ENCODE measurements at places on chromosomes 13 and 19.

- DNase-seq, result peak; percentile 71
Measured at GRCh38 chr13:111216166-111216960, 101.3 kb downstream of the ARHGEF7 start.

DNA sequence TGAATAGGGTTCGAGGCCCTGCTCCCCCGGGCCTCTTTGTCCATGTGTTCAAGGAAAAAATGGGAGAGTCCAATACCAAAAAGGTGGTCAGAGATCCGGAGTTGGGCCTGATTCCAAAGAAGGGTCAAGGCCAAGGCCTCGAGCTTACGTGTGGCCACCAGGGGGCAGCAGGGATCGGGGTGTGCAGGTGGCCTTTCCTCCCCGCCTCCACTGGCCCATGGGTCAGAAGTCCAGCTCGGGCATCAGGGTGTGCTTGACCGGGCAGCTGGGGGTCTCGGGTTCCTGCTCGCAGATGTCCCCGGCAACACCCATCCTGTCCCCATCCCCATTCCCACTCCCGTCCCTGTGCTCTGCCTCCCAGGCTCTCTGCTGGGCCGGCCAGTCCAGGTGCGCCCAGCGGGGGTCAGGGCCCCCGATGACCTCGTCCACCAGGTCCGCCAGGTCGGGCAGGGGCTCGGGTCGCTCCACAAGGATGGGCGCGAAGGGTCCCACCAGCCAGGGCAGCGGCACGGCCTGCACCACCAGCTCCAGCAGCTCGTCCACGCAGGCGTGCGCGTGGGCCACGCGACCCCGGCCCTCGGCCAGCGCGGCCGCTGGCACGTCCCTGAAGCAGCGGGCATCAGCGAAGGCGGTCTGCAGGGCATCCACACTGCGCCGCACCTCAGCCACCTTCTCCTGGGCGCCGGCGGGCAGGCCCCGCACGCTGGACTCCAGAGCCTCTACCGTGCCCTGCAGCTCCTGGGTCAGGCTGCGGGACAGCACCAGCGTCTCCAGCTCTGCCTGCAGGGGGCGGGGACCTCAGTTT, 5.2 kb upstream of the PLIN4 start:
- no peak for DNase-seq

GRCh38 chr19:15810335-15810734, 5.1 kb downstream of the OR10H1 start:
- no peak for DNase-seq

DNA sequence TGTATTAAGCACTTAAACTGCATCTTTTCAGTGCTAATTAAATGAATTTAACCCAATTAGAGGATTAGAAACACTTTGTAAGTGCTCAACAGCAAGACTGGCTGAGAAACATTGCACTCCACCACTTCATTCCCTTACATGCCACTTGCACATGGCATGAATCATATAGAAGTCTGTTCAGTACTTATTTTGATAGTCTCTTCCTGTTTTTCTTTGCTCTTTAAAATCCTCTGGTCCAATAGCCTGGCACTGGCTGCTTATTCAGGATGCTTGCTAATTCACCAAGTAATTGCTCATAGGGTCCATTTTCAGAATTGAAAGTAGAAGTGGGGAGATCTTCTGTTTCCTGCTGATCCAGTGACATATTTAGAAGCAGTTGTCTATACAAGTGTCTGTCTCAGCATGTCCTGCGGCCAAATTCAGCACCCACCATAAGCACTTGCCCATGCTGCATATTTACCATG, 900.1 kb downstream of the PCDH9 start:
- no peak for DNase-seq

- peak; percentile 67 for DNase-seq
Measured at GRCh38 chr13:113109151-113110047, 3.8 kb downstream of the F7 start.

DNA sequence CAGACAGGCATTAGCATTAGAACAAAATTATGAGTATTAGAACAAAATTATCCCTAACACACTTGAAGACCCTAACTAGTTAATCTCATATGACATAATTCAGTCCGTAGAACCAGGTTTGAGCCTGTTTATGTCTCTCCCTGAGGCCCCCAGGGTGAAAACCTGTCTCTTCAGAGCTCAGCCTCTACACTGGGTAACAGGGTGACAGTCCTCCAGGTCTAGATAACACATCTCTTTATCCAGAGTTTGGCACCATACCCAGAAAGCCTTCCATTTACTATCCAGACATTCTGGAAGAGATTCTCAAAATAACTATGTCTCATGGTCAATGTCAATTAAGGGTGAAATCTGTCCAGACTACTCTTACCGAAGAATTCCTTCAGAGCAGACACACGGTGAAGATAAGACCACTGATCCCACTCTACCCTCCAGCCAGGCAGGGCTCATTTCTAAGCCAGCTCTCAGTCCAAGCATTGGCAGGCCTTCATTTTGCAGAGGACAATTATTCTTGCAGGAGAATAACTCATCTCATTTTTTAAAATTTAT, 1195.3 kb downstream of the EFNB2 start:
- no peak for DNase-seq

DNA sequence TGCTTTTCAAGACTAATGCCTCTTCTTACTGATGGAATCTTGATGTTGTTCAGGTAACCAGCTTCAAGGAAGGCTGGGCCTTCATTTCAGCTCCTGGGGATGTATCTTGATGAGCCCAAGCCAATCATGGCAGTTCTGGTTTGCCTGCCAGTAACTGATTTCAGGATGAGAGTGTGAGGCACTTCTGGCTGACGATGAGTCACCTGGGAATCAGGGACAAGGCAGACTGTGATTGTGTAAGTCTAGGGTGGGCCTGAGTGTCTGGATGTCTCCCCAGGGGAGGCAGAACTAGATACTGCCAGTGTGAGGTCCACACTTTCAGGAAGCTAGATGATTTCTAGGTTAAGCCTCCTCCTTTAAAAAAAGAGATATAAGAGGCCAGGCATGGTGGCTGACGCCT, 77.3 kb upstream of the KL start:
- DNase-seq, result no peak

GRCh38 chr13:90868321-90868920, 479.1 kb upstream of the MIR17HG start:
- no peak for DNase-seq

- DNase-seq, result no peak
Measured at GRCh38 chr13:50309882-50310594, 294.8 kb downstream of the KCNRG start.

DNA sequence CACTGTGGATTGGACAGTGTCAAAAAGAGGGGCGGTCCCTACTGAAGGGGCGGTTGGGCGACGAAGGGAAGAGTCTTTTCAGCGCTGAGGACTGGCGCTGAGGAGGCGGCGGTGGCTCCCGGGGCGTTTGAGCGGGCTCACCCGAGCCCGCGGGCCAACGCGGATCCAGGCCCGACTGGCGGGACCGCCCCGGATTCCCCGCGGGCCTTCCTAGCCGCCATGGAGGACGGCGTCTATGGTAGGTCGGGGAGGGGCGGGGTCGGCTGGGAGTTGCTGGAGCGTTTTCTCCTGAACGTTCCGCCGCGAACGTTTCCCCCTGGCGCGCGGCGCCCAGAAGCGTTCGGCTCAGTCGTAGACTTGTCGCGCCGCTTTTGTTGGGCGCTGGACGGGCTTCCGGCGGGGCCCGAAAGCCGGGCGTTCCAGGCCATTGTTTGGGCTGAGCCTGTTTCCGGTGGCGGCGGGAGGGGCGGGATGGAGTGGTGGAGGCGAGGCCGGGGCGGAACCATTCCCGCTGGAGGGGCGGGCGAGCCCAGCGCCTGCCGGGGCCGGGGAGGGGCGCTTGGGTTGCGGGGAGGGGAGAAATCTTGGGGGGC, at the start of gene CYTH2:
TSS of gene CYTH2 (plus strand) at position 81 of the 593 bp plus-strand sequence. CDS start at position 220, 139 bp downstream.
- DNase-seq, result peak; percentile 87

- no peak for DNase-seq
Measured at GRCh38 chr13:33145667-33146066, 129.4 kb downstream of the KL start.

- DNase-seq, result no peak
Measured at GRCh38 chr19:15248648-15249527, 16.6 kb upstream of the EPHX3 start.

DNA sequence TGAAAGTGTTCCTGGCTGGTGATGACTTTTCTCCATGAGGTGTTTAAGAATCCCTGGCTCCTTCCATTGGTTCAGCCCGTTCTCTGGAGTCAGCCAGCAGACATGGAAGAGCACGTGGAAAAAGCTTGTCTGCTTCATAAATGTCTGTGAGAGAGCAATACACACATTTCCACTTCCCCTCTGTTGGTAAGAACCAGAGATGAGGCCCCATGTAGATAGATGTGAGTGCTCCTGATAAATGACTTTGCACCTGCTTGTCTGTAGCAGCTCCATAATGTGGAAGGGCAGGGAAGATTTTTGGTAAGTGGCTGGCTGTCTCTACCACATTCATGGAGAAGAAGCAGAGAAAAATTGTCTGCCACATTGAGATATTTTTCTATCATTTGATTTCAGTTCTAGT, 325.8 kb downstream of the LMO7 start:
- DNase-seq, result no peak

GRCh38 chr13:34000955-34001354, 183.0 kb downstream of the RFC3 start:
- DNase-seq, result no peak

GRCh38 chr19:2278459-2279158, 3.4 kb downstream of the PEAK3 start:
- DNase-seq, result no peak

DNA sequence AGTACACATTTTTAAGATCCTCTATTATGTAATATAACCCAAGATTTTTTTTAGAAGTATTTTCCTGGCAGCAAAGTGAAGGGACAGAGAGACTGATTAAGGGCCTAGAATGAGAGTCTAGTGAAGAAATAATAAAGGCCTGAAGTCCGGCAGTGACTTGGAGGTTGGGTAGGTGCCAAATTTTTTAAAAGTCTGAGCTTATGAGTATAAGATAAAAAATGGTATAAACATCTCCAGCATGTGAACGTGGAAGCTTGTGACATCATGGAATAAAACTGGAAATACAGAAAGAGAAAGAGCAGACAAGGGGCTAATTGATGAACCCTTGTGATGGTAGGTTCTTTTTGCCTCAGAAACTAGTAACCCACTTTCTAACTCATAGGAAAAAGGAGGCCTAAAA, 174.6 kb downstream of the SUCLA2 start:
- no peak for DNase-seq

GRCh38 chr19:19619181-19619848, 828 bp upstream of the PBX4 start:
- no peak for DNase-seq

GRCh38 chr13:62613819-62614218, 1198.2 kb upstream of the PCDH20 start:
- DNase-seq, result no peak

- DNase-seq, result peak; percentile 70
Measured at GRCh38 chr19:48635966-48636858, 967 bp downstream of the DBP start.

GRCh38 chr19:45448887-45449299, 18.9 kb upstream of the FOSB start:
- no peak for DNase-seq

DNA sequence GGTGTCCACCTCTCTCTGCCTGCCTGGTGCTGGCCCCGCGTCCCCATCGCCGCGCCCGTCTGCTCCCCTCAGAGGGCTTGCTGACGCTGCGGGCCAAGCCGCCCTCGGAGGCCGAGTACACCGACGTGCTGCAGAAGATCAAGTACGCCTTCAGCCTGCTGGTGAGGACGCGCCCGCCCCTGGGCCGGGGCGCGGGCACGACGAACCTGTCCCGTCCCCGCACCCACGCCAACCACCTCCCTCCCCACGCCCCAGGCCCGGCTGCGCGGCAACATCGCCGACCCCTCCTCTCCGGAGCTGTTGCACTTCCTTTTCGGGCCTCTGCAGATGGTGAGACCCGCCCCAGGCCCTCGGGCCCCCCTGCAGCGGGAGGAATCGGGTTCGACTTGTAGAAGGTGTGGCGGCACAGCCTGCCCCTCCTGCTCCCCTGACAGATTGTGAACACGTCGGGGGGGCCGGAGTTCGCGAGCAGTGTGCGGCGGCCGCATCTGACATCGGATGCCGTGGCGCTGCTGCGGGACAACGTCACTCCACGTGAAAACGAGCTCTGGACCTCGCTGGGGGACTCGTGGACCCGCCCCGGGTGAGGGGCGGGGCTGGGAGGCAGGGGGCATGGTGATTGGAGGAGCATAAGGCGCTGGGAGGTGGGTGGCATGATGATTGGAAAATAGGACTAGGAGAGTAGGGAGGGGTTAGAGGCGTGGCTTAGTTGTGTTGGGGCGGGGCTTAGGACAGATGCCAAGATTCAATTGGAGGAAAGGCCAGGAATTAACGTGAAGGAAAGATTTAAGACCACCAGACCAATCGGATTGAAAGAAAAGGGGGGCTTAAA, 6.6 kb downstream of the EPS8L1 start:
- no peak for DNase-seq

GRCh38 chr13:28955264-28955966, 135.3 kb downstream of the MTUS2 start:
- no peak for DNase-seq

DNA sequence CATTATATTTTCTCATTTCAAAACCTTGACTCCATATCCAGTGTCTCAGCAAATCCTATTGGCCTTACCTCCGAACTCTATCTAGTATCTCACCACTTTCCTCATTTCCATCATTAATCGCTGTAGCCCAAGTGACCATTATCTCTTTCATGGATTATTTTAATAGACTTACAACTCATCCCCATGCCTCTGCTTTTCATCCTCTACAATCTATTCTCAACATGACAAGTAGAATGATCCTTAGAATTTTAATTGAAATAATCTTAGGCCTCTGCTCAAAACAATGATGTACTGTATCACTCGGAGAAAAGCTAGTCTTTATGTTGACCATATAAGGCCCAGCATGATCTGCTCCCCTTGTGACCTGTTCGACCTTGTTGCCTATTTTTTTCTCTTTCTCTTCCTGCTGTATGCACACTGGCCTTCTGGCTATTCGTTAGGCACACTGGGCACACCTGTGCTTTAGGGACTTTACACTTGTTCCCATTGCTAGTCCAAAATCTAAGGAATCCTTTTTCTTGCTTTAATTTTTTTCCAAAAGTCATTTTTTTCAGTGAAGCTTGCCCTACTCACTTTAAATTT, 21.4 kb downstream of the DNAJC15 start:
- DNase-seq, result no peak

- DNase-seq, result peak; percentile 84
Measured at GRCh38 chr19:737591-738093, 13.3 kb upstream of the MISP start.

GRCh38 chr13:24215732-24216131, 55.2 kb downstream of the SPATA13 start:
- DNase-seq, result no peak

GRCh38 chr13:96636001-96636709, 358.1 kb downstream of the OXGR1 start:
- DNase-seq, result no peak

- DNase-seq, result no peak
Measured at GRCh38 chr13:67004511-67004910, 225.6 kb downstream of the PCDH9 start.

GRCh38 chr19:38135150-38135998, 88.6 kb downstream of the DPF1 start:
- no peak for DNase-seq

DNA sequence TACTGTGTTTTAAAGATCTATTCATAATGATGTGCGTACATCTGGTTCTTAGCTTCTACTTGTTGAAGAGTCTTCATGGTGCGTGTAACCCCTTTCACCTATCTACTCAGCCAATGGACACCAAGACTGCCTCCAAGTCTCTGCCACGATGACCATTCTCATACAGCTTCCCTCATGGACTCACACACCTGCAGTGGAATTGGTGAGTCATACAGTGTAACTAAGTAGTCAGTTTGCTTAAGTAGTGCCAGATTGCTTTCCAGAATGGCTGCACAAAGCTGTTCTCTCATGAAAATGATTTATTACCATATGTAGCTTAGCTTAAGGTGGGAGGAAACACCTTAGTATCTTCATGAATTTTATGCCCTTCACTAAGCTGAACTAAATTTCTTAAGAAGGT, 112.3 kb downstream of the AKAP11 start:
- DNase-seq, result no peak

Measured in activated CD8-positive, alpha-beta memory T cell treated with anti-CD3 and anti-CD28 coated beads for 24 hours (primary cell).